NT2/D1 (cell line): ENCODE measurements at places on chromosomes 4 and X.

GRCh38 chr4:110705440-110705782, 82.5 kb upstream of the PITX2 start:
- DNase-seq: no peak

DNA sequence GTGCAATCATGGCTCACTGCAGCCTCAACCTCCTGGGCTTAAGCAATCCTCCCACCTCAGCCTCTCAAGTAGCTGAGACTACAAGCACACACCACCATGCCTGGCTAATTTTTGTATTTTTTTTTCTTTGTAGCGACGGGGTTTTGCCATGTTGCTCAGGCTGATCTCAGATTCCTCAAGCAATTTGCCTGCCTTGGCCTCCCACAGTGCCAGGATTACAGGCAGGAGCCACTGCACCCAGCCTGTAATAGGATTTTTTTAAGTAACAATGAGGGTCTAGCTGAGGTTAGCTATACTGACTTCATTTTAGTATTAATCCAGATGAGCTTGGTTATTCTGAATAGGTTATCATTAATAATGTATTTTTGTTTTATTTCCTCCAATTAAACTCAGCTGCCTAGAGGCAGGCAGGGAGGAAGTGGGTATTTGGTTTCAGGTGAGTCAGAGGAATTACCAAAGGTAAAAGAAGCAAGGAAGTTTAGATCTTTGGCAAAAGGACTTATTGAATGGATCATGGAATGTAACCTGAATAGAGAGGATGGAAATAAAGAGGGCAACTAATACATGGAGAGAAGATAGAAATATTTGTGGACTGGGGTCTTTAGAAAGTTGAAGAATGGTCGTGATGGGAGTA, 1023.3 kb upstream of the TENM3 start:
- DNase-seq: no peak

DNA sequence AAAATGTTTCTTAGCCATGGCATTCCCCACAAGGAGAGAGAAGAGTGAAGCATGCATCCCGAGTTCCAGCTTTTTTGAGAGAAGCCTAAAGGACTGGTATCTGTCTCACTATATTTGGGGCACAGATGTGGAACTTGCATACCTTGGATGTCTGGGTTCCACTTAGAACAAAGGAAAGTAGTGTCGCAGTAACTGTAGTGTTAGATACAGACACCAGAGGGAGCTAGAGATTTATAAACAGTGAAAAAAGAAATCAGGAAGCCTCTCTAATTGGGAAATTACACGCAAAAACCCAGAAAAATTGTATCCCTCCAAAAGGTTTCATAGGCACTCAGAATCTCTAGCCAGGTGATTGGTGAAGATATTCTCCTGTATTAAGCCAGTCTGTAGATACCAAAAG, 34.4 kb downstream of the AGTR2 start:
- no peak for DNase-seq

DNA sequence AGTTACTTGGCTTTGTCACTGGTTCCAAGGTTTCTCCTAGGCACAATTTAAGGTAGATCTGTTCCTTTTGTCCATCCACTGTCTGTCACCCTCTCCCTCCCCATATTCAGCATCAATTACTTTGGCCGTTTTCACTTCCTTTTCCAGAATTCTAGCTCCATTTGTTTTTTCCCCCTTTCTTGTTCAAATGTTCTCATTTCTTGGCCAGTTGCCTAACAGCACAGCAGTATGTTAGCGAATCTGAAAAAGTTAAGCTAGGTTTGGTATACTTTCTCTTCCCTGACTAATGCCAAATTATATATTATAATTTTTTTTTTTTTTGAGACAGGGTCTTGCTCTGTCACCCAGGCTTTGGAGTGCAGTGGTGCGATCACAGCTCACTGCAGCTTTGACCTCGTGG, 409.1 kb upstream of the TEX13C start:
- no peak for DNase-seq

DNA sequence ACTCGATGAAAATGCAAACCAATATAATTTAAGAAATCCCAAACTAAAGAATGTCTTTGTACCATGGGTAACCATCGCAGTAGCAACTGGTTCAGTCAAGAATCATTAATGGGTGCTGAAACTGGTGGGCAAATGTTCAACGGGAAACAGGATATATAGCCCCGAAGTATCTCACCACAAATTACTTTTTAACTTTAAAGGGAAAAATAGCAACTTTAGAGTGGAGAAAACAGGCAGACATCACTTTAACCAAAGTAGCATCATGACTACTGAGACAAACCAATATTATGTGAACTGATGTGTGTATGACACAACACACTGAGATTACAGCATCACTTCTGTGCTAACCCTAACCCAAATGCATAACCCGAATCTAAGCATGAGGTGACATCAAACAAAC, 33.8 kb upstream of the SLAIN2 start:
- DNase-seq: no peak

- peak; percentile 8 for DNase-seq
Observed at GRCh38 chr4:156790866-156791265, 180.7 kb downstream of the PDGFC start.

DNA sequence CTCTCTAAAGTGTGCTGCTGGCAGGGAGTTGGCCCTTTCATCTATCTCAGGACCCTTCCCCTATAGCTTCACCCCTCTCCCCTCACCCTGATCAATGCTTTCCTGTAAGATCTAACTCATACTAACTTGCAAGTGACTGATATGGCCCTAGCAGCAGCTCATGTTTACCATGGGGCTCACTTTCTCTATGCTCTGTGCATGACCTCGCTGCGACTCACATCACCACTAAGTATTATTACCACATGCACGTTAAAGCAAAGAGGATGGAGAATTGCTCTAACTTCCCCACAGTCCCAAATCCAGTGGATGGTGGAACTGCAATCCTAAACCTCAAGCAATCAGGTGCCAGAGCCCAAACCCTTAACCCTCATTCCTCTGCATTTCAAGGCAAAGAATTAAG, 626.6 kb downstream of the MID1IP1 start:
- no peak for DNase-seq

DNA sequence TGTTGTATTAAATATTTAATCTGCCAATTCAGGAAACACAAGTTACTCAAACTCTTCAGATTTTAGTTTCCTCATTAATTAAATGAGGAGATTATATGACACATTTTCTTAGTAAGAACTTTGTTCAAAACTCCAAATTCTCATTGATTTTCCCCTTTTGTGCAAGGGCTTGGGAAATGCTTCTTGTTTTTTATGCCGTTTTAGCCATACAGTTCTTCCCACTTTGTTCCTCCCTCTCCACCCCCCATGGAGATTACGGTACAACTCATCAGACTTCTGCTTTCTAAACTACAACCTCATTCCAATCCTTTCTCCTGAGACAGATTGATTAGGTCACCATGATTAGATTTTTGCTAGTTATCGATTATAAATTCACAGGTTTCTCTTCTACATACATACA, 10.9 kb upstream of the BBS7 start:
- no peak for DNase-seq

- no peak for DNase-seq
Observed at GRCh38 chr4:127870688-127871087, 10.0 kb upstream of the PLK4 start.

GRCh38 chrX:9188117-9188516, 154.2 kb upstream of the FAM9B start:
- DNase-seq: no peak
